ENCODE measurements at places on chromosomes 7 and 10.

DNA sequence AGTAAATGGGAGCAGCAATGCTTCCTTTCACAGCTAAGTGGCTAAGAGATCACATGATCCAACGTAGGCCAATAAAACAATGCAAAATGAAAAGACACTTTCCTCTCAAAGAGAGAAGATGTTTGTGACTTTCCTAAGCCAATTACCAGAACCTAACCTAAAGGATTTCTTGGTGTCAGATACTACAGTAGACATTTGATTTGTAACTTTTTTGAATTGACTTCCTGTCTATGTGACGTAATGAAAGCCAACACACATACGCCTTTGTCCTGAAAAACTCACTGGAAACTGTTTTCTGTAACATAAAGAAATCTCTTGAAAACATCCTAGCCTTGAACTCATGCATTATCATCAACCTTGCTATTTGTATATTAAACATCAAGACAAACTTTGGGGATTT is 417.1 kb downstream of the GPAM start:
- DNase-seq = no peak

- no peak for DNase-seq
Measured at GRCh38 chr7:77833136-77833535, 34.6 kb downstream of the PHTF2 start.

DNA sequence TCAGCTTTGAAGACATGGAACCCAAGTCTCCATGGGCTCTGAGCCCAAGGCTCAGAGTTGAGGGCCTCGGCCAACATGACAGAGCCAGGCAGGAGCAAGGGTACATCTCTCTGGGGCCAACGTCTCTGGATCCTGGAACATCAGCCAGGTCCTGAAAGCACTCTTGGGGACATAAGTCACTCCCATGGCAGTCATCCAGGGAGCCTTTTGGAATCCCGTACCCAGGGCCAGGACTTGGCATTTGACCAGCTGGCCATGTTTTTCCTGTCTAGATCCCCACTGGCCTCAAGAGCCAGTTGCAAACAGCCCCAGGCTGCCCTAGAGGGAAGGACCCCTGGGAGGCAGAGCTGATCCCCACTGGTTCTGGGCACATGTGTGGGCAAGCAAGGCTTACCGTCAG is 4.3 kb upstream of the CXCL12 start:
- no peak for DNase-seq

- DNase-seq = no peak
Measured at GRCh38 chr7:118110178-118110925, 73.6 kb upstream of the LSM8 start.

DNA sequence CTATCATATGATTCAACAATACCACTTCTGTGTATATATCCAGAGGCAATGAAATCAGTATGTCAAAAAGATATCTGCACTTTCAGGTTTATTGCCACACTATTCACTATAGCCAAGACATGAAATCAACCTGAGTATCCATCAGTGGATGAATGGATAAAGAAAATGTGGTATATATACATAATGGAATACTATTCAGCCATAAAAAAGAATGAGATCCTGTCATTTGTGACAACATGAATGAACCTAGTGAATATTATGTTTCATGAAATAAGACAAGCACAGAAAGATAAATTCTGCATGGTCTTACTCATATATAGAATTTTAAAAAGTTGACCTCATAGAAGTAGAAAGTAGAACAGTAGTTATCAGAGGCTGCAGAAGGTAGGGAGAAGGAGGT is 281.1 kb downstream of the BAMBI start:
- no peak for DNase-seq

GRCh38 chr7:128027485-128027980 is 3.7 kb downstream of the LRRC4 start:
- DNase-seq = peak; percentile 37

DNA sequence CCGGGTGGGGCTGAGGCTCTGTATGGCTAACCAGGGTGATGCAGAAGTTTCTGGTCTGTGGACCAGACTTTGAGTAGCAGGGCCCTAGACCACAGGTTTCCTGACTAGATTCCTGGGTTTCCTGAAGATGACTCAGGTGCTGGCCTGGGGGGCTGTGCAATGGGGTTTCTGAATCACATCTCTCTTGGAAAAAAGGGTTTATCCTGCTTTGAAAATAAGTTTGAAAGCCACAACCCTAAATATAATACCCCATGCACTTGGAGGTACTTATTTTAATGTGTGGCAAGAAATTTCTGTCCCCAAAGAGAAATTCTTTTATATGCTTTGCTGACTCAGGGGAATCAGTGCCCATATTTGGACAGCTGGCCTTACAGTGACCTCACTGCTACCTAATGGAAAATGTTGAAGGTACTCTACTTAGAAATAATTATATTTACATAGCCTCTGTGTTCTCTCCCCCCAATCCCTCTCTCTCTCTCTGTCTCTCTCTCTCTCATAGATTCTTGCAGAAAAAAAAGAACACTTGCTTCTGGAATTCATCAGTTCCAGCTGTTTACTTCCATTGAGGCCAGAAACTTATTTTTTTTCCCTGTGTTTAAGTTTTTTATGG is 184.4 kb upstream of the LYZL2 start:
- DNase-seq = peak; percentile 71

DNA sequence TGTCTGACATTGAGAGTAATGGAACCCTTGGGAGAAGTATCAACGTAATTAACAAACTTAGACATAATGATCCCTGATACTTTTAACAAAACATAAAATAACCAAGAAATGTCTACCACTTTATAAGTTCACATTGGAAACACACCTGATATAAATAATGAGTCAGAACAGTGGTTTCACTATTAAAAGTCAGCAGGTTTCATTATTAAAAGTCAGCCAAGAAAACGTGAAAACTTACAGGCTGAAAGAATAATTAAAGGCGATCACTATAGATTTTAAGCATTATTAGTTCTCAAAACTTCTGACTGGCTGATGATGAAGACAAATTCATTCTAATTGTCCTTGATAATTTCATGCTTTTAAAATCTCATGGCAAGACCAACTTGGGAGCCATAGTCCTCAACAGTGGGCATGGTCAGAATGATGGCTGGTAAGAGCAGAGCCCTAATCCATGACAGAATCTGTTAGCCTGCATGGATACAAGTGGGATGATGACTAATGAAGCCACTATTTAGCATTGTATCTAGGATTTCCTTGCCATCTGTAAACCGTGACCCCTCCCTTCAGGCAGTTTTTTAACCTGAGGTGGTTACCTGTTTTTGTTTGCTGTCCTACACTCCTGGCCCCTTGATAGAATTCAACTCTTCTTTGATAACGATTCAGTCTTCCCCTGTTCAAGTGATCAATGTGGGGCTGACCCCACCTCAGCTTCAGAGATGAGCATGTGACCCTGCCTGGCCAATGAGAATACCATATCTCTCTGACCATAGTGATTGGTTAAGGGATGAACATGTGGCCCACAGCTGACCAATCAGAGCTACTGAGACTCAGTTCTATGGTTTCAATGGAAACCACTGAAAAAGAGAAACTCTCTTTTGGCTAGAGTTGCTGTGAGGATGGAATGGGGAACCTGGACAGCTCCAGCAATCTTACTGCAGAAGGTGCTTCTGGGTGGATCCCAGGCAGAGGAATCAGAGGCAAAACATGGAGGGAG is 151.0 kb downstream of the PLPP4 start:
- DNase-seq = peak; percentile 15

- DNase-seq = no peak
Measured at GRCh38 chr10:57395923-57396322, 871.8 kb downstream of the IPMK start.

DNA sequence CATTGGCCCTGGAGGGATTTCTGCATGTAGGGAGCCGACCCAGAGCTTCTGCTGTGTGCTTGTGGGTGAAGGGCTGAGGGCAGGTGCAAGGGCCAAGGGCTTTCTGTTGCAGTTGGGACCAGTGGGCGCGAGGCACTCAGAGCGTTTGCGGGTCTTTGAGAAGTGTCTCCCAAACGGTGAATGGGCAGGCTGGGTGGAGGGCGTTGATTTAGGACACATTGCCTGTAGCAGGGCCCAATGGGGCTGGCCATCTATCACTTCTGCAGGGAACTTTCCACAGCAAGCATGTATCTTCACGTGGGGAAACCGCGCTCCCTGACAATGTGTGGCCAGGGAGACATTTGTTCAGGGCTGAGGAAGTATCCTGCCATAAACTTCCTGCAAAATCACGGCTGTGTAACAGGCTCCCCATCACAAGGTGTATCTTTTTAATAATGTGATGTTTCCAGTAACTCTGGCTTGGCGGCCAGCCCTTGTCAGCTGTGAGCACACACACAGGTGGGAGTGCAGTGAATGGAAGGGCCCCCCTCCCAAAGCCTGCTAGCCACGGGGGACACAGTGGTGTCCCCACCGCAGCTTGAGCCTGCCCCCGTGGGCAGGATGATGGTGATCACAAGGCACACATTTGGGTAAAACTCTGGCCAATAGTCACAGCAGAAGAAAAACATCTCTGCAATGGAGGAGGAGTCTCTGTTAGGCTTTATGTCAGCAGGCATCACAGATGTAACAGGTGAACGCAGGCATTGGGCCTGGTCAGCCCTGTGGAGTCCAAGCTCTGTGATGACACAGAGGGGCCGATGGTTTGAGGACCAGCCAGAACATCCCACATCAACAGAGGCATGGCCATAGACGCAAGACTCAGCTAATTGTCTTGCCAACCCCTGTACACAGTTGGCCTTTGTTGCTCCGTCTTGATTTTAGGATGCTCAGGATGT is 84.3 kb downstream of the GLRX3 start:
- DNase-seq = no peak

GRCh38 chr10:117980216-117980615 is 66.5 kb downstream of the RAB11FIP2 start:
- DNase-seq = peak; percentile 72

- no peak for DNase-seq
Measured at GRCh38 chr7:103685646-103686045, 239.6 kb upstream of the SLC26A5 start.

- DNase-seq = peak; percentile 17
Measured at GRCh38 chr7:79137942-79138341, 315.5 kb downstream of the MAGI2 start.

- peak; percentile 27 for DNase-seq
Measured at GRCh38 chr7:143216151-143216550, 5.7 kb upstream of the TAS2R40 start.

- peak; percentile 61 for DNase-seq
Measured at GRCh38 chr7:146116521-146117222, at the start of gene CNTNAP2. Gene CNTNAP2, plus strand, starts transcription at chr7:146116801. Its CDS starts 76 bp downstream, at chr7:146116877.

DNA sequence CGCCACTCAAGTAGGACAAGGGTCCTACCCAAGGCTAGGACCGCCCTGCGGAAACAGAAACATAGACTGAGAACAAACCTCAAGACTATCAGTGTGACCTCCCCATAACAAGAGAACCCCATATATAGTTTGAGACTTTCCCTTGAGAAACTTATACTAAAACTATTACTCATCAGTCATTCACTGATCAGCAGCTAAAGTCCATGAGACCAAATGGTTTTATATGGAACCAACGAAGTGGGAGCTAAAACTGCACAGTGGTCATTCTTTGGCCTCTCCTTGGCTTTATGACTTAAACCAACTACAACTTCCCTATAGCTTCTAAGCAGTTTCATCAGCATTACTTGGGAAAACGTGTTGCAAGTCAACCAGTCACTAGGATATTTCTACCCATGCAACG is 13.7 kb upstream of the ZSCAN21 start:
- DNase-seq = no peak

- DNase-seq = no peak
Measured at GRCh38 chr10:31914370-31914769, 14.3 kb downstream of the ARHGAP12 start.

GRCh38 chr7:14600766-14601367 is 301.7 kb downstream of the DGKB start:
- no peak for DNase-seq

DNA sequence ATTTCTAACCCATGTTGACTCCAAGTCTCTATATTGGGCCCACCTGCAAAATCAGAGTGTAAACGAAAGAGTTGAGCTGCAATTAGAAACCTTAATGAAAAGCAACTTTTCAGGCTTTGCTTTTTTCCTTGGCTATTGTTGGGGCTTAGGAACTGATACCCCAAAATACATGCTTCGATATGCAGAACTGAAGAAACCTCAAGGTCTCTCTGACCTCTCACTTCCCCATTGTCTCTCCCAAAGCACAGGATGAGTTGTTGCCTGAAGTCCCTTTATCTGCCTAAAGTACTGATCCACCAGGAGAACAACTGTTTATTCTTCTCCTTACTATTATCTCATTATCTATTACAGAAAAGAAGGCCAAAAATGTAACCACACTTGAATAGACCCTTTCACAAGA is 666.0 kb upstream of the LRRTM3 start:
- DNase-seq = no peak

GRCh38 chr10:77202857-77203256 is 434.8 kb downstream of the KCNMA1 start:
- no peak for DNase-seq

- no peak for DNase-seq
Measured at GRCh38 chr10:30436671-30437030, 2.7 kb downstream of the MAP3K8 start.

GRCh38 chr7:48658138-48658537 is 266.2 kb upstream of the CDC14C start:
- no peak for DNase-seq

GRCh38 chr7:141433698-141434097 is 117.5 kb upstream of the AGK start:
- no peak for DNase-seq

- DNase-seq = peak; percentile 30
Measured at GRCh38 chr7:128103498-128104107, 72.4 kb upstream of the LRRC4 start.

DNA sequence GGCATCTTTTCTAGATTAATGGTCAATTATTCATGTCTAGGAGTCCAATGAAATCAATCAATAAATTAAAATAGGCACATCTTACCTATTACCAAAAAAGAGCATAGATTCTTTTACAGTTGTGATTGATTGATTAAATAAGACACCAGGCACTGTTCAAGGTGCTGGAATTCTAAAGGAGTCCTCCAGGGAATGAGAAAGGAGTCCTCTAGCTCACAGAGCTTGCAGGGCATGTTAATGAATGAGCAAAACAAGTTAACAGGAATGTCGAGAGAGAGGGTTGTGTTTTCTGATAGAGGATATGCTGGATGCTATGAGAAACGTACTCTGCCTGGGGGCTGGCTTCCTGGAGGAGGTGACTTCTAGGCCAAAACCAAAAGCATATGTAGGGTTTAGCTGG is 191.4 kb downstream of the BMPER start:
- DNase-seq = no peak

DNA sequence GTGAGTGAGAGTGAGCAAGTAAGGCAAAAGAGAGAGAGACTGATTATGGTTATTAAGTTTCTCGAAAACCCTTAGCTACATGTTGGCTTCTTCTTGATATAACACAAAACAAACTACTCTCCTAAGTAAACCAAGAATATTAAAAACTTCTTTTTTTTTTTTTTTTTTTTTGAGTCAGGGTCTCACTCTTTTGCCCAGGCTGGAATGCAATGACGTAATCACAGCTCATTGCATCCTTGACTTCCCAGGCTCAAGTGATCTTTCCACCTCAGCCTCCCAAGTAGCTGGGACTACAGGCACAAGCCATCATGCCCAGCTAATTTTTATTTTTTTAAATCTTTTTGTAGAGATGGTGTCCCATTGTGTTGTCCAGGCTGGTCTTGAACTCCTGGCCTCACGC is 102.2 kb upstream of the IL6 start:
- DNase-seq = no peak
